ENCODE measurements at places on chromosomes 7 and 10.

GRCh38 chr7:15747301-15747700, 60.8 kb upstream of the MEOX2 start:
- no peak for DNase-seq

DNA sequence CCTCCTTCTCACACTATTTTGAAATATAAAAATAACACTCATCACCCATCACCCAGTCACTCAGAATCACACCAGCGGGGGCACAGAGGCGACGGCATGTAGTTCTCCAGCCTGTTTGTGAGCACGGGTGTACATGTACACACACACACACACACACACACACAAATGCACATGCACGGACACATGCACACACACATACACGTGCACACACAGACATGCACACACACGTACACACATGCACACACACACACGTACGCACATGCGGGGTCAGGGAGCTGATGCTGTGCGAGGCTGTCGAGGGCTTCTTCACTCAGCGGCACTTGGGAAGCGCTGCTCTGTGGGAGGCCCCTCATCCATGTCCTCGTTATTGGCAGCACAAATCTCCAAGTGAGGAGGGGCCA, 178.8 kb downstream of the ELFN1 start:
- no peak for DNase-seq

DNA sequence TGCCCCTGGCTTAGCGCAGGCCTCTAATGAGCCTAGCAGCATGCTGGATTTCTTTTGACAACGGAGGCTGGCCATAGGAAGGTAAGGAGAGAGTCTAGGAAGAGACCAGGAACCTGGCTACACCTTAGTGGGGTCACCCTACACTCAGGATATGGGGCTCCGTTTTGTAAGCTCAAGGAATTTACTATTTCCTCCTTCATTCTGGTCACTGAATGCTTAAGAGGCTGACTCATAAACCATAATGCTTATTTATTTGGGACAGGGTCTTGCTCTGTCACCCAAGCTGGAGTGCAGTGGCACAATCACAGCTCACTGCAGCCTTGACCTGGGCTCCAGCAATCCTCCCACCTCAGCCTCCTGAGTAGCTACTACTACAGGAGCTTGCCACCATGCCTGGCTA, 38.4 kb downstream of the CARD11 start:
- DNase-seq: no peak

- DNase-seq: no peak
Measured at GRCh38 chr7:45015313-45015712, 15.3 kb downstream of the CCM2 start.

- no peak for DNase-seq
Measured at GRCh38 chr7:40582539-40582938, 447.7 kb downstream of the SUGCT start.

- peak; percentile 19 for DNase-seq
Measured at GRCh38 chr10:30284865-30285594, 64.0 kb downstream of the MTPAP start.

GRCh38 chr7:158164101-158165095, 423.2 kb downstream of the PTPRN2 start:
- no peak for DNase-seq

DNA sequence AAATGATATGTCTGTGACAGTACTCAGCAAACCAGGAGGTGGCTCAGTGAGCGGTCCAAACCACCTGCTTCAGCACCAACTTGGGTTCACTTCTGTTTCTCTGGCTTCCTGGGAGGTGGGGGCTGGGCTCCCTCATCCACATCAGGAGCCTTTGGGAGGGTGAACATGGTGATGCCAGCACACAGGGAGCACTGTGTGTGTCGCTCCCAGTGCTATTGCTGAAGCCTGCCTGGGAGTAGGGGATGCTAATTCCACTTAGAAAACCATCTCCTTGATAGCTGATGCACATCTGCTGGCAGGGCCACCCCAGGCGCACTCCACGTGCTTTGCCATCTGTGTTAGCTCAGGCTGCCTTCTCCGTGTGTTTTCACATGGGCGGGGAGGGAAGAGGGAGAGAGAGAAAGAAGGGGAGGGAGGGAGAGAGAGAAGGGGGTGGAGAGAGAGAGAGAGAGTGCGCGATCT, 58.0 kb downstream of the RAMP3 start:
- DNase-seq: no peak

GRCh38 chr7:123961771-123962170, 36.7 kb downstream of the SPAM1 start:
- DNase-seq: no peak

DNA sequence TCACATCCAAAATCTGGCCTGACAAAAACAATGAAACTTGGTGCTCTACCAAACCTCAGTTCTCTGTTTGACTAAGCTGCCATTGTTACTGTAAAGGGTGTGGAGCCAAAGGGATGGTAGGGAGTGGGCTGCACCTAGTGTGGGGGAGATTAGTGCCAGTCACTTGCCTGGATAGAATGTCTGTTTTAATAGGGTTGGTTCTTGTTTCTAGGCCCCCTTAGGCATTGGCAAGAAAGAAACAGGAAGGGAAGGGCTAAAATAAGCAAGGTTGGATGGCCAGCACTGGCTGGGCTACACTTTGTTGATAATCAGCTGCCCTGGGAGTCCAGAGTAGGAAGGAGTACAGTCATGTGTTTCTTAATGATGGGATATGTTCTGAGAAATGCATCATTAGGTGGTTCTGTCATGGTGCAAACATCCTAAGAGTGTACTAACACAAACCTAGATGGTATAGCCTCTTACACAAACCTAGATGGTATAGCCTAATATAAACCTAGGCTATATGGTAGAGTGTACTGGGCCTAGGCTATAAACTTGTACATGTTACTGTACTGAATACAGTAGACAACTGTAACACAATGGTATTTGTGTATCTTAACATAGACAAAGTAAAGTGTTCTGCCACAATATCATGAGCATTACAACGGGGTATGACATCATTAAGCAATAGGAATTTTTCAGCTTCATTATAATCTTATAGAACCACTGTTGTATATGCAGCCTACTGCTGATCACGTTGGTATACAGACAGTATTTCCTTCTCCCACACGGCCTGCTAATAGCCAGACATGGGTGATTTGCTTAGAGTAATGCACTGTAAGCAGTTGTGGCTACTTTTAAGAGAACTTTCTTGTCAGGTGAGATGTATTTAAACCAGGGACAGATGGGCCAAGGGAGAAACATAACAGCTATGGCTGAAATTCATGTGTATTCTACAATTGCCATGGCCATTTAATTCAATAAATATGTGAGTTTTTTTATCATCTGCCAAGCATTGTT, 15.4 kb downstream of the BBIP1 start:
- no peak for DNase-seq

DNA sequence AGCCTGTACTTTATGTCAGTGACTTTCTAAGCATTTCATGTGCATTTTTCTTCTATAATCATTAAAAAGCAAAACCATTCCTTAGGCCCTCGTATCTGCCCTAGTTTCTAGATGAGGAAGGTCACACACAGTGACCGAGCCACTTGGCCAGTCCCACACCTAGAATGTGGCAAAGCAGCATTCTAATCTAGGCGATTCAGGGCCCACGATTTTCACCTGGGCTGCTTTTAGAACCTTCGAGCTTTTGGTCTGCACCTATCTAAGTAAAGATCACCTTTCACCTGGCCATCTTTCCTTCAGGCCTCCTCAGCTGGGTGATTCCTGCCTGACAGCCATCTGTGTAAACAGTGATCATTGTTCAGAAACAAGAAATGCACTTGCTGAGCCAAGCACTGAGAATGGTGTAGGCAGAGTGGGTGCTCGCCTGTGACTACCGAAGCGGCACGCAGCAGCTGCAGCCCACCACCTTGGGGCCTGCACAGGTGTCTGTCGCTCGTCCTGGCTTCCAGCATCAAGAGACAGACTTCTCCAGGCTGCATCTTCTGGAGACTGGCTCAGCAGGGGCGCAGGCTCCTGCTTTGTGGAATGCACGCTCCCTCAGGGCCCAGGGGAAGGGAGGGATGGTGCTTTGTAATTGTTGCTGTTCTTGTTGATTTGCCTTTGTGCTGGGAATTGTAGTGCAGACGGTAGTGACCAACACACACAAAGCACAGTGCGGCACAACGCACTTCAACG, 149.0 kb upstream of the INSYN2A start:
- DNase-seq: no peak

- no peak for DNase-seq
Measured at GRCh38 chr10:22369434-22370072, 24.3 kb downstream of the SPAG6 start.

- DNase-seq: no peak
Measured at GRCh38 chr10:127450644-127451043, 98.5 kb upstream of the NPS start.

GRCh38 chr10:8840356-8840755, 785.9 kb downstream of the GATA3 start:
- DNase-seq: no peak

GRCh38 chr7:67875558-67875957, 878.9 kb downstream of the TYW1 start:
- DNase-seq: no peak

Data from GM19239 (cell line).